ENCODE measurements at places on chromosomes 3 and 15. TPM values are rescaled to one million over a fixed set of nuclear protein-coding genes. Genes with fewer than 3 reads are reported as not detected.

GOLGA8N gene
- polyA plus RNA-seq: 24.0 TPM

AGBL1 gene
- polyA plus RNA-seq: 0.03 TPM

RBM6 gene
- polyA plus RNA-seq: 184 TPM

EXD1 gene
- polyA plus RNA-seq: not detected

SPESP1 gene
- polyA plus RNA-seq: 4.1 TPM

PLXNB1 gene
- 117 TPM for polyA plus RNA-seq

KBTBD13 gene
- polyA plus RNA-seq: 1.4 TPM

TAMM41 gene
- 24.3 TPM for polyA plus RNA-seq

ATP2C1 gene
- polyA plus RNA-seq: 145 TPM

PPP1R14D gene
- 0.20 TPM for polyA plus RNA-seq

TSEN2 gene
- polyA plus RNA-seq: 22.6 TPM

PRR23B gene
- polyA plus RNA-seq: not detected

ERICH6 gene
- polyA plus RNA-seq: 1.4 TPM

ALCAM gene
- 84.2 TPM for polyA plus RNA-seq

SLC4A7 gene
- polyA plus RNA-seq: 36.2 TPM

MESP1 gene
- polyA plus RNA-seq: 0.45 TPM

CCR3 gene
- not detected for polyA plus RNA-seq

FETUB gene
- polyA plus RNA-seq: not detected

ABHD2 gene
- polyA plus RNA-seq: 46.8 TPM

ESYT3 gene
- 18.7 TPM for polyA plus RNA-seq

SOX14 gene
- not detected for polyA plus RNA-seq

CEMIP gene
- polyA plus RNA-seq: 30.1 TPM

KLHL6 gene
- 1.4 TPM for polyA plus RNA-seq

CLDN16 gene
- polyA plus RNA-seq: 0.11 TPM

TMPRSS7 gene
- 0.06 TPM for polyA plus RNA-seq

GPR62 gene
- 0.17 TPM for polyA plus RNA-seq

LRRC2 gene
- 0.36 TPM for polyA plus RNA-seq

ONECUT1 gene
- polyA plus RNA-seq: not detected

PRSS50 gene
- polyA plus RNA-seq: 0.58 TPM

CPEB1 gene
- 5.0 TPM for polyA plus RNA-seq

EPHB1 gene
- 2.9 TPM for polyA plus RNA-seq

PIERCE2 gene
- 3.5 TPM for polyA plus RNA-seq

LYZL4 gene
- not detected for polyA plus RNA-seq

HTR3E gene
- polyA plus RNA-seq: not detected

GLDN gene
- 0.12 TPM for polyA plus RNA-seq

MYO5A gene
- polyA plus RNA-seq: 43.0 TPM

KNG1 gene
- polyA plus RNA-seq: 0.26 TPM

MAGI1 gene
- polyA plus RNA-seq: 25.4 TPM

DUOXA2 gene
- not detected for polyA plus RNA-seq

PPP2R3A gene
- 15.1 TPM for polyA plus RNA-seq

MST1 gene
- polyA plus RNA-seq: 33.4 TPM

PLA2G4E gene
- polyA plus RNA-seq: 0.09 TPM

CFAP100 gene
- 5.0 TPM for polyA plus RNA-seq

PFKFB4 gene
- 18.8 TPM for polyA plus RNA-seq

CAND2 gene
- polyA plus RNA-seq: 5.2 TPM

CPA3 gene
- 0.24 TPM for polyA plus RNA-seq

CEP152 gene
- 13.3 TPM for polyA plus RNA-seq

TMEM207 gene
- 0.18 TPM for polyA plus RNA-seq

TUSC2 gene
- 15.2 TPM for polyA plus RNA-seq

KCTD6 gene
- 17.9 TPM for polyA plus RNA-seq

MAN2C1 gene
- polyA plus RNA-seq: 221 TPM

ROPN1 gene
- polyA plus RNA-seq: 0.29 TPM

FBXO45 gene
- polyA plus RNA-seq: 14.7 TPM

STRIT1 gene
- polyA plus RNA-seq: 0.24 TPM

AHSG gene
- 3.2 TPM for polyA plus RNA-seq

GPR160 gene
- polyA plus RNA-seq: 12.9 TPM

STAC gene
- 1.6 TPM for polyA plus RNA-seq

FRMD4B gene
- polyA plus RNA-seq: 72.0 TPM

Data from left lung (tissue), 14 donors.